ENCODE measurements at places on chromosomes 2 and 18.
A peak's percentile ranks its signal among the peaks of the same experiment; 100 is the strongest.

GRCh38 chr2:161116509-161116908 lies 43.7 kb upstream of the TANK start:
- DNase-seq, result no peak

DNA sequence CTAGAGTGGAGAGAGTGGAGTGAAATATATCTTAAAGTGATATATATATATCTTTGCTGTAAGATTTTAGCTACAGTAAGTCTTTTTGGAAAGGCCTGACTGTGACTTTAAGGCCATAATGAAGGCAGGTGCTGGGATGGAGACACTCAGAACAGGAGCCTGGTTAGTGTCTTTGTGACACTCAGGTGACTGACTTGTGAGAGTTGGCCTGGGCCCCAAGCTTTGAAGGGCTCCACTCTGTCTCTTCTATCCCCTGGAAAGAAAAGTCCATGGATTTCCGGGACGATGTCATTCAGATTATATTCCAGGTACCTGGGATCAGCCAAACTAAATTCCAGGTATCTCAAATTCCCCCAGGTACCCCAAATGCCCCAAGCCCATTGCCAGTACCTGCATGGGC lies 276.6 kb downstream of the PDE11A start:
- no peak for DNase-seq

DNA sequence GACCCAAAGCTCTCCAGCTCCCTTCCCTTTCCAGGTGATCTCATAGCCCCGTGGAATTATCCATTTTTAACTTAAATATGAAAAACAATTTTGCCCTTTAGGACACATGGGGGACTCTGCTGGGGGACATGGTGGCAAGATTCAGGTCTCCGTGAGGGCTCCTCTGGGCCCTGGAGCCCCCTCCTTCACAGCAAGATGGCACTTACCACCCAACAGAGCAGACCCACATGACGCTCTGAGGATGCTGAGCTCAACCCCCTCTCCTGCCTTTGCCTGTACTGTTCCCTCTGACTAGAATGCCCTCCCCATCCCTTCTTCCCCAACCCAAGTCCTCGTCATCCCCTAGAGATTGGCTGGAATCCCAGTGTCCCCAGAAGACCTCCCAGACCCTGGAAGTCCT lies 17.2 kb downstream of the TEX51 start:
- DNase-seq, result no peak

- peak; percentile 60 for DNase-seq
Observed at GRCh38 chr2:5696404-5696944, 4.3 kb downstream of the SOX11 start.

DNA sequence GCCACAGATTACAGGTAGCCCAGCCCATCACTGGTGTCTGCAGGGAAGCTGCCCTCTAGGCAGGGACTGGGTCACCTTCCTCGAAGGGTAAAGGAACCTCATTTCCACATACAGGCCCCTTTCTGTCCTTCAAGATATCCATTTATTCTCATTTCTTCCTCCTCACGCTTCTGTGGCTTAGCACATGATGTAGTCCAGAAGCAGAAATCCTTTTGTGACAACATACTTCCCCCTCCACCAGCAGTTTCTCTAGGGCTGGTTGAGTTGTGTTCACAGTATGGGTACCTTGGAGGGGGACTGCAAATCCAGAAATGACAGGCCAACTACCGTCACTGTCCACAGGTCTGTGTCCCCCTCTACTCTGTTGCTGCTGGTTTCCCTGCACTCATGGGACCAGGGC lies 364.9 kb downstream of the ANAPC1 start:
- no peak for DNase-seq

DNA sequence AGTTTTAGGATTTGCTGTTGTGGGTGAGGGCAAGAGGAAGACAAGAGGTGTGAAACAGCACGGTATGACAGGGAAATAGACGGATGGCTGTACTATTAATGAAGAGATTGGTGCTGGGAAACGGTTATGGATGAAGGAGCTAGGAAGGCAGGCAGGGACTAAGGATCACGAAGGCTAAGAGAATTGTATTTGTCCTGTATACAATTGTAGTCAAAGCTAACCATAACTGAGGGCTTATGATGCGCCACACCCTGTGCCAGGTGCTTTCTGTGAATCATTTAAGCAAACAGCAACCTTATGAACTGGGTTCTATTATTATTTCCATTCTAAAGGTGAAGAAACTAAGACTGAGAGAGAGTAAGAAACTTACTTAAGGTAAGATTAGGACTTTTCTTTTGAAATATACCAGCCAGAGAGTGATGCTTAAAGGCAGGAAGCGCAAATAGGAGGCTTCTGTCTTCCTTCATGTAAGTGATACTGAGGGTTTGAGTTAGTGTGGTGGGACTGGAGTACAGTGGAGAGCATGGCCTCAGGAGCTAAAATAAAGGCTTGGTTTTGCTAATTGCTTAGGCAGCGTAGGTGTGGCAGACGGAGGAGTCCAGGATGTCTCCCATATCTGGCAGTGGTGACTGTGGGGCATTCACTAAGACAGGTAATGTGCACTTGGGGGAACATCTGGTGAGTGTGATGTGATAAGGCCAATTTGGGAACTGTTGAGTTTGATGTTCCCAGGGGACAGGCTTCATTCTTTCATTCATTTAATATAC lies 85.8 kb downstream of the PLEKHM3 start:
- no peak for DNase-seq

GRCh38 chr2:57372237-57372984 lies 674.2 kb upstream of the VRK2 start:
- no peak for DNase-seq

GRCh38 chr2:797556-797955 lies 120.3 kb upstream of the TMEM18 start:
- no peak for DNase-seq

- DNase-seq, result no peak
Observed at GRCh38 chr2:122249673-122250072, 494.2 kb downstream of the TSN start.

DNA sequence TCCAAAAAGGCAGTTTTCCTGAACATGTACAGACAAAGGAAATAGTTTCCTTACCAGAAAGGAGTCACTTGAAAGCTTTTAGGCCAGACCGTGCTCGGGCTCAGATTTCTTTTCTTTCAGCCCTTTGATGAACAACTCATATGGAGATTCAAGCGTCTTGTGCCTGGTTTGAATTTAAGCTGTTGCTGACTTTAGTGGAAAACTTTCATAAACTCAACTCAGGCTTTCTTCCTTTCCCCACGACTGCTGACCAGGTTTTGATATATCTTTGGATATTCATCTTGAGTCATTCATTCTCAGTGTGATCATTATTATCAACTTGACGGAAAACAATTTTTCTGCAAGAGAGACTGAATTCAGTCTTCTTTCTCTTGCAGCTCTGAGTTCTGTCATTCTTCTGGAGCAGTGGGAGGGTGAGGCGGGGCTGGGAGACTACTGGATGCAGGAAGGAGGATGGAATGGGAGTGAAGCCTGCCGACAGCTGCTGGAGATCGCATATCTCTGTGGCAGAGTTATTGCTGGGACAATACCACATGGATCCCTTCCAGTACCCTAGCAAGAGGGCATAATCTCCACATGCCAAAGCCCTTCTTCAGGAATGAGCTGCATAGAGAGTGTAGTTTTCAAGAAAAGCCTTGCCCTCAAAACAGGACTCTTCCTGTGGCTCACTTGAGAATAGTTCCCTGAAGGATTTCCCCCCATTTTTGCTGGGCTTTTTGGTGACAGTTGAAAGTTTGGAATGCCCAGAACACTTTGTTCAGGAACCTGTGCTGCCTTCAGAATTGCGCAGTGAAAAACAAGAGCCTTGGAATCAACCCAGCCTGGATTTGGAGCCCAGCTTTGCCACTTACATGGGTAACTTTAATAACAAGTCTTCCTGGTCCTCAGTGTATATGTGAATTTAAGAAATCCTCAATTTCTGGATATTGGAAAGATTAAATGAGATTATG lies 364.4 kb downstream of the ZNF521 start:
- peak; percentile 41 for DNase-seq

DNA sequence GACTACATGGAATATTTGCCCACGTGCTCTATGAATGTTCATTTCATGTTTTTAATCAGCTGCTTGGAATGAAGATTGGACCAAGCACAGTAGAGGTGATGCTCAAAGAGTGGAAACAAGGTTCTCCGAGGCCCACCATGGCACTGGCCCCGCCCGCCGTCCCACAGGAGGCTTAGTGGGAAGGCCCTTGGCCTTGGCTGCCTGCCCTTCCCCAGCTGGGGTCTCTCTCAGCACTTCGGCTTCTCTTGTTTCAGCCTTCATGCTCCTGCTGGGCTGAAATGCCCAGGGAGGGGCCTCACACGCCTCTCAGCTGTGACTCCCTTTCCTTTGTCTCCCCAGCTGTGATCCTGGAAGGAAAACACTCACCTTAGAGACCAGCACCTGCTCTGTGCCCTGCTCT lies 833.2 kb downstream of the GALR1 start:
- DNase-seq, result no peak

DNA sequence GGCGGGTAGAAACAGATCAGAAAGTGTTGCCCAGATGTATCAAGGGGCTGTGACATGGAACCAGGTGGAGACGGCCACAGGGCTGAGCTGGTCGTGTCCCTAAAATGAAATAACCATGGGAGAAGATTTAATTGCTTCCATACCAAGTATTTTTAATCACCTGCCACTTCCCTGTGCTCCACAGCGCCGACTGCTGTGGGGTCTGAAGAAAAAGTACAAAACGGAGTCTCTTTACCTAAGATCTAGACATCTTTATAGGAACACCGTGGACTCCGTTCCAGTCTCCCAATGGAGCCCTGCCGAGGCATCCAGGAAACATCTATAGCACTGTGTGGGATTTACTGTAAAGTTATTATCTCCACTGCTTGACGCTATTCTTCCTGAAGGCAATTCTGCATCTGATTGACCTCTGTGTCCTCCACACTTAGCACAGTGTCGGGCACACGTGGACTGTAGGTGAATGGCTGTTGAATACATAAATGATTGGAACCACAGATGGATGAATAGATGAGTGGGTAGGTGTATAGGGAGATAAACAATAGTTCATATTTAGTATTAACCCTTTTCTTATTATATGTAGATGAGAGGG lies 21.6 kb upstream of the GYPC start:
- peak; percentile 48 for DNase-seq

- peak; percentile 52 for DNase-seq
Observed at GRCh38 chr2:68292108-68292710, 27.5 kb downstream of the CNRIP1 start.

DNA sequence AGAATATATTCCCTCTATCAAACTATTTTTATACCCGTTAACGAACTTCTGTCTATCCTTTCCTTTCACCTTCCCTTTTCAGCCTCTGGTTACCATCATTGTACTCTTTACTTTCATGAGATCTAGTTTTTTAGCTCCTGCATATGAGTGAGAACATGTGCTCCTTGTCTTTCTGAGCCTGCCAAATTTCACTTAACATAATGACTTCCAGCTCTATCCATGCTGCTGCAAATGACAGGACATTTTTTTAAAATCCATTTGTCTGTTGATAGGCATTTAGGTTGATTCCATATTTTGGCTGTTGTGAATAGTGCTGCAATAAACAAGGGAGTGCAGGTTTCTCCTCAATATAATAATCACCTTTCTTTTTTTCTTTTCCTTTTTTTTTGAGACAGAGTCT lies 8.2 kb upstream of the CCDC195 start:
- no peak for DNase-seq

GRCh38 chr2:205130111-205130829 lies 552.0 kb upstream of the NRP2 start:
- no peak for DNase-seq

DNA sequence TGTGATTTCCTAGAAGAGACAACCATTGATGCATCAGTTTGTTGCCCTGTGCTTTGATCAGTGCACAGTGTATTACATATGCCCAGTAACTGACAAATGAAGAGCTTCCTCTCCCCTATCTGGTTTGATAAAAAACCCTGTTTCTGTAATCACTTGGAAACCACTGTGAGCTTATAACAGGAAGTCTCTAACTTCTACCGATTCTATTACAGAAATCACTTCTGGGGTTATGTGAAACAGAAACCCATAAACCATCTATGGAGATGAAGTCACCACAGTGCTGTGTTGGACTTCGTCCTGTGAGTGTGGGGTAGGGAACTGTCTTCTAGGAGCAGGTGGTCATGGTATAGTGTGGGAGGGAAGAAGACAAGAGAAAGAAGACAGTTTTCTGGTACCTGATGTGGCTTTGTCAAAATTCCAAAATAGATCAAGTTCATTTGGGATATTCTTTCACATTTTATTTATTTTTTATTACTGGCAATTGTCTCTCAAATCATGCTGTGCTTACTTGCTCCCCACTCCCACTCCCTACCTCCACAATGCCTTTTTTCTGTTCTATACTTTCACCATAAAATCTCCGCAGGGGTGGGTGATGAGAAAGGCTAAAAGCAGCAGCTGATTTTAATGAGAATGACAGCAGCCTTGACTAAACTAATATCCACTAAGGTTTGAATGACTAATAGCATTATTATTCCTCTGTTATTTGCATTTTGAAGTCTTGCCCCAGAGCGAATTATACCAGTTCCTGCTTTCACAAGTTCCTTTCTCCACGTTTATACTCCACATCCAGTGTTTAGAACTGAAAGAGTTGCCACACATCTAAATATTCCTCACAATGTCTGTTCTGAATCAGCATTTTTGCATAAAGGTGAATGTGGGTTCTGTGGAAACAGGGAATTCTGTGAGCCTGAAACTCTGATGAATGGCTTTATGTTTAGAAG lies 41.7 kb upstream of the RND3 start:
- DNase-seq, result peak; percentile 6

DNA sequence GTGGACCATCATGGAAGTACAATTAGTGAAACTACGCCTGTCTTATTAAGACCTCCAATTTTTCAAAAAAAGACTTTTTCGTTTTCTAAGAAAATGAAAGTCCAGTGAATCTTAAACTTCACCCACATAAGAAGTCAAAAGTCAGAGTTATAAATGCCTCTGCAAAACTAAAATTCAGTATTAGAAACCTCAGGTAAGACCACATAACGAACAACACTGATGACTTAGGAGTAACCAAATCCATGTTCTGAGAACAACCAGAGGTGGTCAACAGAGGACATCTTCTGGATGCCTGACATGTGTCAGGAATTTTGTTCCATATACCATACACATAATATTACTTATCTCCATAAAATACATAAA lies 62.4 kb downstream of the RPL31 start:
- DNase-seq, result no peak

GRCh38 chr18:58796220-58796619 lies 68.5 kb upstream of the ZNF532 start:
- no peak for DNase-seq

GRCh38 chr2:240916571-240917008 lies 10.5 kb downstream of the CROCC2 start:
- peak; percentile 67 for DNase-seq

DNA sequence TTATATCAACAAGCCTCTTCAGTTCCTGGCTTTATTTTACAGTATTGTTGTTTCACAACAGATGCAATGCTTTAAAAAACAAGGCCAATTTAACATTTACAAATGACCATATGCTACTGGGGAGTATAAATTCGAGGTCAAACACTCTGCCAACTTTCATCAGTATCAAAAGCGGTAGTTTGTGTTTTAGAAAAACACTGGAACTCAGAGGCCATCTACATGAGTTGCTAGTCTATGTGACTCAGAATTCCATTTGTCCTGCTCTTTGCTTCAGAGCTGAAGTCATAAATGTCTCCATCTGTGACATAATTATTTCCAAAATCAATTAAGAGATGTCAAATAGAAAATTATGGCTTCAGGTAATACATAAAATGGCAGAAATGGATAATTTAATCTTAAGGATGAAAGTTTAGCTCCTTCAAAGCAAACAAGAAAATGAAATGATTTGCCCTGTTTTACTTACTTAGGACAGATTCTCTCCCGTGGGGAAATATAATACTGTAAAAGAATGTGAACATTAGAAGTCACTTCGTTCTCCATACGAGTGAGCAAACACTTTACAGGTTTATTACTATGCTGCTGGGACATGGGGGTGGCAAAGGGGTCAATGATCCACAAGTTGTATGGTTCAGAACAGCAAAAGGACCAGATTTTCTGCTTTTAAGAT lies 3.7 kb downstream of the MEX3C start:
- no peak for DNase-seq
